ENCODE measurements at places on chromosomes 1 and 21.

DNA sequence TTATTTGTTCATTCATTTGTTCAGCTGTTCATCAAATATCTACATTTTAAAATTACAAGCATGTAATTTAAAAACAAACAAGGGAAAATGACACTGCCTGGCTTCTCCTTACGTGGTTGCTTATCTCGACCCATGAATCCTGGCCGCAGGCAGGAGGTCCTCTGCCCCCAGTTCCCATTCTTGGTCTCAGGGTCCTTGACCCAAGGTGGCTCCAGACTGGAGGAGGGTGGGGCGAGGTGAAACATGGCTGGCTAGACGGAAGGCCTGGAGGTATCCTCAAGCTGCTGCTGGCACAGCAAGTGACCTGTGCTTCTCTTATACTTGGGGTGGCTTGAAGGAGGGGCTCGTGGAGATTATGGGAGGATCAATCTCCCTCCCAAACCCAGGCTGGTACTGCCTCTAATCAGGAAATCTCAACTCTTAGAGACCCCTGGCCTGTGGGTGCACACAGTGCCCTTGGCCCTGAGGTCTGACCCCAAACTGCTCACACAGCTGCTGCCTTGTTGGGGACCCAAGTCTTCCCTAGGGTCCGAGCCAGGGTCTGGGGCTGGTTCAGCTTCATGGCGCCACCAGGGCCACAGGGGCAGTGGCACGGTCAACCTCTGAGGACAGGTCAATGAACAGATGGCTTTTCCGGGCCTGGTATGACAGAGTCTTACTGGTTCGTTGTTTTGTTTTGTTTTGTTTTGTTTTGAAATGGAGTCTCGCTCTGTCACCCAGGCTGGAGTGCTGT lies 63.7 kb downstream of the SCCPDH start:
- no peak for DNase-seq

DNA sequence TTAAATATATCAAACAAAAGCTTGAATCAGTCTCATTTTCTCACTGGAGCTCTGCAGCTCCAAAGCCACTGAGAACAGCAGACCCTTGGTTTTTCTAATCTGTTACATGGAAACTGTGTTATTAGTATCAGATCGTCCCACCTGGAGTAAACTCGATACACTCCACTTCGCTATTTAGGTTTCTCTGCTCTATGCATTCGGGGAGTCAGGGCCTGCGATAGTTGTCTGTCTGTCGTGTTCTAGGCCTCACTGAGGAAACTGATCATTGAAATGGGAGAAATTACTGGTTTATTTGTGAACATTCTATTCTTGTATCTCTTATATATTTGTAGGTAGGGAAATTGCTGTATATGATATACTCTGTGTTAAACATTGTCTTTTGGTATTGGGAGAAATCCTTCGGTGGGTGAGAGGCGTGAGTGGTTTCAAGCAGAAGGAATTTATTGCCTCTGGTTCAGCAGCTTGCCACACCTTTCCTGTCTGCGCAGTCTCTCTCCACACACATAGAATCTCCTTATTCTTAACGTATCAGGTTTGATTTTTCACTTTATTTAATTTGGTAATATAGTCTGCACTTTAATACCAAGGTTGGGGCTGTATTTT lies 8.5 kb downstream of the PRDM2 start:
- DNase-seq = no peak

DNA sequence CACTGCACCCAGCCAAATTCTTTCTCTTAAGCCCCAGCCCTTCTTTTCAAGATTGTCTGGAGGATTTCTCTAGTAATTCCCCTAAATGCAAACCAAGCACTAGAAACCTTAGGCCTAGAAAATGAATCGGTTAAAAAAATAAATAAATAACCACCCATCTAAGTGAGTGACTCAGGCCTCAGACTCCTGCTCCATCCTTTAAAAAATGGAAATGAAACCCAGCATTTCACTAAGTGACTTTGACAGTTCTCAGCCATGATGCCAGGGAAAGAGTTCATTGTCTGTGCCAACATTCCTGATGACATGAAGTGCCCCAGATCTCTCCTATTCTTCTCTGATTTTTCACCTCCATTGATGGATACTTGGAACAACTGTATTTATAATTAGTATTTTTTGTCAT lies 415.2 kb upstream of the DAB1 start:
- no peak for DNase-seq

DNA sequence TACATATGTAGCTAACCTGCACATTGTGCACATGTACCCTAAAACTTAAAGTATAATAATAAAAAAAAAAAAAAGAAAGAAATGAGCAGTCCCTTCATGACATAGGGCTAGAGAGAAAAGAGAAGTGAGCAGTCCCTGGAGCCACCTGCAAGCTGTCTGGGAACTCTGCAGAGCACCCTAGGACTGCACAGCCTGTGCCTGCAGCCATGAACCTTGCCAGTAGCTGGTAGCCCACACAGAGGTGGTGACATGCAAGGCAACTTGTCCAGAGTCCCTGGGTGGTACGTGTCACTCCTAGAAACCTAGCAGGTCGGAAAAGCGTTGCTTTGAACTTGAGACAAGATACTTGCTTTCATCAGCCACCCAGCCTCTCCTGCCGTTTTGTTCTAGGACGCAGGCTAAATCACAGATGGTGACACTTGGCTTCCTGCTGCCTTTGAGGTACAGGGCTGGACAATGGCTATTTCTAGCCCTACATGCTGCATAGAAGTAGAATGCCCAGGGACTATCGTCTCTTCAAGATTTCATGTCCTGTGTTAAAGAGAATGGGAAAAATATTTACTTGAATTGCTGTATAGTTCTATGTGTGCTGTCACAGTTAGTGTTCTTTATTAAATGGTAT lies 260.9 kb downstream of the LTN1 start:
- no peak for DNase-seq

- no peak for DNase-seq
These were observed 16.2 kb downstream of the ROR1 start for GRCh38 chr1:63789856-63790605.

DNA sequence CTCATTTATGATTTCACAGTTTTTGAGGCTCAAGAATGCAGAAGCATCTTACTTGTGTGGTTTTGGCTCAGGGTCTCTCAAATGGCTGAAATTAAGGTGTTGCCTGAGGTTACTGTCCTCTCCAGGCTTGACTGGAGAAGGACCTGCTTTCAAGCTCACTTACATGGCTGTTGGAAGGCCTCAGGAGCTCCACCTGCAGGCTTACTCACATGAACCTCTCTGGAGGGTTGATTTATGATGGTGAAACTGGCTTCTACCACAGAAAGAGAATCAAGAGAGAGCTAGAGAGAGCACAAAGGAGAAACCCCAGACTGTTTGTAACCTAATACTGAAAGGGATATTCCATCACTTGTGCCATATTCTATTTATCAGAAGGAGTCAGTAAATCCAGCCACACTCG lies 6.2 kb upstream of the KCNK2 start:
- no peak for DNase-seq

GRCh38 chr21:39184050-39184980 lies 1.1 kb upstream of the PSMG1 start:
- DNase-seq = no peak

GRCh38 chr21:42609811-42610210 lies 43.6 kb upstream of the PDE9A start:
- DNase-seq = no peak

- DNase-seq = no peak
These were observed 924 bp upstream of the DDOST start for GRCh38 chr1:20662110-20662475.

DNA sequence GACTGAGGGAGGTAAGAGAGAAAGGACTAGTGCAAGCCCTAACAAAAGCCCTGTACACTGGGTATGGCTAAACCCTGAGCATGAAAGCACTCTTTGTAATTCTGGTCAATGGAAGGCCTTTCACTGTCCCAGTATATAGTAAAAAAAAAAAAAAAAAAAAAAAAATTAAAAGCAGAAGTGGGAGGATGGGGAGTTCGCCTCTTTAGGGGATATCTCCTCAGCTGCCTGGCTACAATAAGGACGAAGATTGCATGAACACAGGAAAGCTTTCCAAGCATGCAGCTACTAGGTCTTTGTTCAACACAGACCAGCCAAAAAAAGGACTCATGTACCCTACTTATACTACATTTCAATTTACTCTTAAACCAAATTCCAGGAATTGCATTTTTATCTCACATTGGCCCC lies 59.1 kb downstream of the EIF4G3 start:
- DNase-seq = no peak

GRCh38 chr1:119329541-119330461 lies 38.8 kb upstream of the HAO2 start:
- no peak for DNase-seq

GRCh38 chr1:177229781-177230180 lies 59.0 kb downstream of the BRINP2 start:
- no peak for DNase-seq

- DNase-seq = no peak
These were observed 9.6 kb downstream of the TMCO1 start for GRCh38 chr1:165759095-165759494.

DNA sequence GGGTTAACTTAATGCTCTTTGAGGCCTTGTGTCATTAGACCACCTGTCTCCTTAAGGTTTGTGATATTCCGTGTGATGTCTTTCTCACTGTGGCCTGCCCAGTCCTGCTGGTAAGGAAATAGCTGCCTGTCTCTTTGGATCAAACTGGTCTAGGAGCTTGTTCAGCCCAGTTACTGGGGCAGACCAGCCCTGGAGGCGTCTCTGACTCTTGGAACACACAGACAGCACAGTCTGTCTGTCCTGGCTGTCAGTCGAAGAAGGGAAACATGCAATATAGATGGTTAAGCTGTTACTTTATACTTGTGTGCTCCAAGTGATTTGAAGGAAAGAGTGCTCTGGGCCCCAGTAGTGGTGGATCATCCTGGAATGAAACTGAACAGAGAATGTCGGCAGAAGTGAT lies 20.4 kb downstream of the PBX1 start:
- no peak for DNase-seq
